ENCODE measurements at places on chromosomes 5 and 9. TPM values are rescaled to one million over a fixed set of nuclear protein-coding genes. Genes with fewer than 3 reads are reported as not detected.
A peak's percentile ranks its signal among the peaks of the same experiment; 100 is the strongest.

DNA sequence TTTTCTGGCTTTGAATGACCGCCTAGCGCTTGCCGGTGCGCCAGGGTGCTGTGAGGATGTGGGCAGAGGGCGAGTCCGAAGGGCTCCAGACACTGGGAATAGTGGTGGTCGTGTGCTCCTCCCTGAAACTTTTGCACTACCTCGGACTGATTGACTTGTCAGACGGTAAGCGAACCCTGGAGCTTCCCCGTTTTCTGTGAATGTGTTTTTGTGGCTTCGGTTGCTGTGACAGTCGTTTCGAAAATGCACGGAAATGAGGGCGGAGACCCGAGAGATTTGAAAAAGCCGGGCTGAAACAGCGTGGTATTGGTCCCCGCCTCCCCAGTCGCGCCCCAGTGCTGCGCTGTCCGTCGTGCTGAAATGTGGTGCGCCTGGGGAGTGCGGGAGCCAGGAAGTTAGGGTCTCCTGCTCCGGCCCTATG, 102.5 kb upstream of the GABRP start:
- peak; percentile 76 for DNase-seq
- peaks cover 87% of the 10 kb centered on the region for H3K27me3 ChIP-seq
- H3K27ac ChIP-seq = no peak overlapping the region
- H3K4me1 ChIP-seq = peaks cover 4% of the 10 kb centered on the region
- H3K4me3 ChIP-seq = peak overlapping the region; percentile 75
- no peaks in the 10 kb centered on the region for H3K36me3 ChIP-seq

DNA sequence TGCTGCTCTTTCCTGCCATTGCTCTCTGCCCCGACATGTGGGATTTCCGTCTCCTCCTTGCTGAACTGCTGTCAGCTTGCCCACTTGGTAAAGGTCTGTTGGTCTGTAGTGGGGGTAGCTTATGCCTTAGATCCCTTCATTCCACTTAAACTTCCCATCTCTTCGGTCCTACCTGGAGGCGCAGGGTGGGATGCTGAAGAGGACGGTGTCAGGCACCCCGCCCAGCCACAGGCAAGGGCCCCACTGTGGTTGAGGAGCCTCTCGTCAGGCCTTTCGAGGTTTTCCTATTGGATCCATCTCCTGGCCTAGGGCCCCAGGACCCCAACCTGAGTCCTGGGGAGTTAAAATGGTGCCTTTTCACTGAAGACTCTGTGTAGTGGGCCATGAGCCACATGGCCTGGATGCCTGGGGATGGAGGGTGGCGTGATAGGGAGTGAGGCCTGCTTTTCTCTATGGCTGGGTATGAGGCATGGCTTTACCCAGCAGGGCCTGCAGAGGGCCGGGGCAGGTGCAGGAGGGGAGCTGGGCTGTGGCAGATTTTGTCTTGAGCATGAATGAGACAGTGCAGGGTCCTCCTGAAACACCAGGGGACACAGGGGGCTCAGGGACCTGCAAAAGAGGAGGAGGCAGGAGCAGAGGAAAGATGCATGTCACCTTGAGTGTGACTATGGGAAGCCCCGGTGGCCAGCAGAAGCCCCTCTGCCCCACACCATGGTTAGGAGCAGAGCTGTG, 25.8 kb upstream of the RNF130 start:
- peaks cover 10% of the 10 kb centered on the region for H3K27me3 ChIP-seq
- DNase-seq = no peak
- H3K4me3 ChIP-seq = no peak overlapping the region
- H3K27ac ChIP-seq = no peak overlapping the region
- peaks cover 3% of the 10 kb centered on the region for H3K4me1 ChIP-seq
- no peaks in the 10 kb centered on the region for H3K36me3 ChIP-seq

- no peaks in the 10 kb centered on the region for H3K36me3 ChIP-seq
- no peak overlapping the region for H3K27ac ChIP-seq
- peaks cover 9% of the 10 kb centered on the region for H3K4me1 ChIP-seq
- no peak for DNase-seq
- no peaks in the 10 kb centered on the region for H3K27me3 ChIP-seq
- H3K4me3 ChIP-seq = no peak overlapping the region
These were observed 220.8 kb downstream of the SNX18 start for GRCh38 chr5:54738118-54738972.

GRCh38 chr5:81657386-81657785, 93.5 kb downstream of the SSBP2 start:
- no peak overlapping the region for H3K4me3 ChIP-seq
- no peaks in the 10 kb centered on the region for H3K27me3 ChIP-seq
- no peak for DNase-seq
- H3K27ac ChIP-seq = no peak overlapping the region
- H3K36me3 ChIP-seq = peaks cover 25% of the 10 kb centered on the region
- peaks cover 4% of the 10 kb centered on the region for H3K4me1 ChIP-seq

- H3K4me3 ChIP-seq = no peak overlapping the region
- no peak for DNase-seq
- H3K4me1 ChIP-seq = no peaks in the 10 kb centered on the region
- H3K27me3 ChIP-seq = peaks cover 3% of the 10 kb centered on the region
- H3K36me3 ChIP-seq = no peaks in the 10 kb centered on the region
These were observed 134.7 kb downstream of the DPYSL3 start for GRCh38 chr5:147375151-147375550.

GRCh38 chr5:31270396-31270795, 76.9 kb downstream of the CDH6 start:
- no peaks in the 10 kb centered on the region for H3K27me3 ChIP-seq
- no peak overlapping the region for H3K4me3 ChIP-seq

DNA sequence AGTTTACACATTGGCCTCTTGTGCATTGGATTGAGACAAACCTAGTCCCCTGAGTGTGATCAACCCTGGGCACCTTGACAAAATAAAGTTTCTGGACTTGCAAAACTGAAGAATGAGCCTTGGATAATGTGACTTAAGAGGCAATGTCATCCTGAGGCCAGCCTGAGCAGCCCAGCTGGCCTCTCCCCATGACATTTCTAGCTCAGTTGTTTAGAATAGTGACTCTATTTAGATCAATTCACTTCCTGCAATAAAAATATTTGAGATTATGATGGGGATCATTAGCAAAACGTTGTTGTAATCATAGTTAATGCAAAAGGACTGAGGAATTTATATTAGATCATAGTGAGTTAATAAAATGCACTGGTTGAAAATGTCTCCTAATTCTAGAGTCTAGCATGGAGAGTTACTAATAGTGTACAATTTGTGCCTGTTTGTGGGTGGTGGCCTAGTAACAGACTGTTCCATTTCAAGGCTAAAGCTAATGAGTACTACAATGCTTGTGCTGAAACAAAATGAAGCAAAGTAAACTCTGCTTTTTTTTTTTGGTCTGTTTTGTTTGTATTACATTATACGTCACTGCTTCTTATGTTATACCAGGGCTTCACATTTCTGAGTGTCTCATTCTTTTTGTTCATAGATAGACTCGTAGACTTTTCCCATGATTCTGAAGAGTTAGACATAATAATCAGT, 10.9 kb upstream of the RHOBTB3 start:
- peaks cover 20% of the 10 kb centered on the region for H3K4me1 ChIP-seq
- no peaks in the 10 kb centered on the region for H3K27me3 ChIP-seq
- no peak overlapping the region for H3K4me3 ChIP-seq

- DNase-seq = no peak
- no peaks in the 10 kb centered on the region for H3K36me3 ChIP-seq
- H3K4me1 ChIP-seq = peaks cover 5% of the 10 kb centered on the region
- peaks cover 7% of the 10 kb centered on the region for H3K27me3 ChIP-seq
- H3K4me3 ChIP-seq = no peak overlapping the region
These were observed 292.1 kb downstream of the GADD45G start for GRCh38 chr9:89896806-89897340.

DNA sequence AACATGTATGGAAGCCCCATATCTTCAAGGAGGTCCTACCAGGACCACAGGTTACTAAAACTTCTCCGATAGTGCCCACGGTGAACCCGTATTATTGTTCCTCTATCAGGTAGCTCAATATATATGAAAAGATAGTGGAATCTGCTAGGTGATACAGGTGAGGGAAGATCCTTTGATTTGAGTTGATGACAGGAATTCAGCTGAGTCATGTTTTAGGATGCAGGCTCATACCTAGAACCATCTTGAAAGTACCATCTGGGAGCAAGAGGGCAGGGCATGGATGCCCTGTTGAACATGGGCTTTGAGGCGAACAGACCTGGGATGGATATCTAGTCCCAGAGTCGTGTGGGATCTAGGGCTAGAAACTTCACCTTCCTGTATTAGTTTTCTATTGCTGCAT, 31.8 kb downstream of the UBLCP1 start:
- DNase-seq = no peak
- H3K4me3 ChIP-seq = no peak overlapping the region
- H3K4me1 ChIP-seq = no peaks in the 10 kb centered on the region
- H3K36me3 ChIP-seq = no peaks in the 10 kb centered on the region
- H3K27me3 ChIP-seq = no peaks in the 10 kb centered on the region
- H3K27ac ChIP-seq = no peak overlapping the region

DNA sequence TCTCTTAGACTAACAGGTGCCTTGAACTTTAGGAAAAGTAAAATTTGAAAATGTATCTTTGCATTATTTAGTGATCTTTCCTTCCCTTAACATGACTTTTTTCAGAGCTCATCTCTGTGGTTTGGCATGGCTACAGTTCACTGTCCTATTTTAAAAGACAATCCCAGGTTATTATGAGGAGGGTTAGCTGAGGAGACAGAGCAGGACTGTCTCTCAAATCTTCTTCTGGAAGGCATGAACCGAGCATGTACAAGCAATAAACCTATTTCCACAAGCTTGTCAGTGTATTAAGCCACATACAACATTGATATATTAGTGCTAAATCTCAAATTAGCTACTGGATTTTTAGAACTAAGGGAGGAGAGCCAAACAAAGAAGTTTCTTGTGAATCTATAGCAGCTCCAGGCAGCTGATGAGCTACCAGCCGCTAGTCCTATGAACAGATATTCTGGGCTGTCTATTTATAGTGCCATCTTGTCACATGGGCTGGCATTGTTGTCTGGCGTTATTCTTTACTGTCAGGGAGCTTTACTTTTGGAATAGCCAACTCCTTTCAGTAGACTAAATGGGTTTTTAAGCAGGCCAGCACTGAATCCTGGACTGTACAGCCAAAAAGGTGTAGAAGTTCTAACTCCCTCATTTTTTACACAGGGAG, 171.2 kb upstream of the ACTBL2 start:
- no peaks in the 10 kb centered on the region for H3K36me3 ChIP-seq
- H3K27me3 ChIP-seq = no peaks in the 10 kb centered on the region
- H3K4me3 ChIP-seq = no peak overlapping the region
- H3K4me1 ChIP-seq = no peaks in the 10 kb centered on the region
- no peak for DNase-seq

- peak overlapping the region; percentile 86 for H3K27ac ChIP-seq
- DNase-seq = no peak
- H3K36me3 ChIP-seq = peaks cover 9% of the 10 kb centered on the region
These were observed 508 bp downstream of the MOCS2 start for GRCh38 chr5:53109056-53109442.

DNA sequence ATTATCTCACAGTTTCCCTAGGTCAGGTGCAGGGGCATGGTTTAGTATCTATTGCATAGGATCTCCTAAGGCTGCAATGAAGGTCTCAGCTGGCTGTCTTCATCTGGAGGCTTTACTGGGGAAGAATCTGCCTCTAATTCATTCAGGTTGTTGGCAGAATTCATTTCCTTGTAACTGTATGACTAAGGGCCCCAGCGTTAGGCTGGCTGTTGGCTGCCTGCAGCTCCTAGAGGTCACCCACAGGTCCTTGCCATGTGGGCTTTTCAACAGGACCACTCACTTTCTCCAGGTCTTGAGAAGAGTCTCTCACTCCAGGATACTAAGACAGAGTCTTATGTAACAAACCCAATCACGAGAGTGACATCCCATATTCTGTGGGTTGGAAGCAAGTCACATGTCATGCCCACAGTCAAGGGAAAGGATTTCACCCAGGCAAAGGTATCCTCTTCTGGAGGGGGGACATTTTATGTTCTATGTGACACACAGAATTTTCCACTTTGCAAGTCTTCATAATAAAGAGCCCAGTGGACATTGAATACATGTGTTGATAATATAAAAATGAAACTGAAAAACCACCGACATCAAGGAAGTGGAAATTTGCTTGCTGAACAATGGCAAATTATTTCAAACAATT, 38.2 kb downstream of the HMHB1 start:
- no peaks in the 10 kb centered on the region for H3K27me3 ChIP-seq
- H3K27ac ChIP-seq = no peak overlapping the region
- DNase-seq = no peak
- no peak overlapping the region for H3K4me3 ChIP-seq

DNA sequence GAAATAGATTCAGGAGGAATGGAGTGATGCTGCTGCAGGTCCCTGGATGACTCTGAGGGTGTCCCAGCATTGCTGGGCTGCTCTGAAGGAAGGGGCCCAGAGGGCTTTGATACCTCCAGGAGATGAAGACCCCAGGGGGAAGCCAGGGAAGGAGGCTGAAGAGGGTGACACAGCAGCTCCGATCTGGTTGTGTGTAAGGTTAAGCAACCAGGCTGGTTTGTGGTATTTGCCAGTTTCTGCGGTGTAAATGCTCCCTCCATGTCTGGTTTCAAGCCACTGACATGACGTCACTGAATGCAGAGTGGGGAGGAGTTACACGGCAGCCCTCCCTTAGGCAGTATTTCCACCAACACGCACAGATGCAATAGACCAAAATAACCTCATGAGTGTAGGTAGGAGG, 40.0 kb upstream of the ORM1 start:
- peaks cover 33% of the 10 kb centered on the region for H3K4me1 ChIP-seq
- H3K27me3 ChIP-seq = no peaks in the 10 kb centered on the region

DNA sequence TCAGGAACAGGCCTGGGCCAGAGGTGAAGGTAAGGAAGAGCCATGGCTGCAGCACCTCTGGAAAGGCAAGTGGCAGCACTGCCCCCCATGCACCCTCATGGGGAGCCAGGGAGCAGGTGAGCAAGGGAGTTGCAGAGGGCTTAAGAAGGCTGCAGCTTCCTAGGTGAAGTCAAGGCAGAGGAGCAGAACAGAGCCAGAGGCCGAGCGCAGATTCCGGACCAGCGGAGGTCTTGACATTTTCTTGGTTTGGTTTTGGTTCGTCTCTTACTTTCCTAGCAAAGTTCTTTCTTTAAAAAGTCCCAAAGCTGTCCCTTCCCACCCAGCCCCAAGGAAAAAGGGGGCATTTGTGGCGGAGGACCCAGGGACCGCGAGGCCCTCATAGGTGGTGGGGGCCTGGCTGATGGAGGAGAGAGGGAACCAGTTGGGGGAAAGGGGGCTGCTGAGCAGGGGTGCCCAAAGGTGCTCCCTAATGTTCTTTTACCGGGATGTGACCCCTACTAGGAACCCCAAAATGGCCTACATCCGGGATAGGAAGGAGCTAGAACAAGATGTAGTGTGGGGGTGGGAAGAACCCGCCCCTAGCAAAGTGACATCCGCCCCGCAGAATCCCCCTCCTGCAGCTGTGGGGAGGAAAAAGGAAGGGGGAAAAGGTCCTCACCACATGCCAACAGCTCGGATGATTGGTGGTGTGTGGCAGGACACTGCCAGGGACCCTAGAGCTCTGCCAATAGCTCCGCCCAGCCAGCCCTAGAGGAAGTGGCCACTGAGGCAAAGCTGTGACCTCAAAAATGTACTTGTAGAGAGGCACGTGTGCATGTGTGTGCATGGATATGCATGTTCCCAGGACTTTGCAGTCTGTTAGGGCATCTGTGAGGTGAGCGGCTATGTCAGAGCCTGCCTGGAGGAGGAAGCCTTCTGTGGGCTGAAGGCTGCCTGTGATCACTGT, 914 bp upstream of the CD72 start:
- DNase-seq = no peak
- no peaks in the 10 kb centered on the region for H3K36me3 ChIP-seq
- H3K4me1 ChIP-seq = no peaks in the 10 kb centered on the region
- H3K27me3 ChIP-seq = peaks cover 57% of the 10 kb centered on the region
- H3K4me3 ChIP-seq = no peak overlapping the region
- no peak overlapping the region for H3K27ac ChIP-seq

The SMIM33 gene
- not detected for total RNA-seq

The PDE4D gene
- total RNA-seq = 37.4 TPM

The AP3B1 gene
- 48.4 TPM for total RNA-seq

The ARHGEF39 gene
- total RNA-seq = 14.2 TPM

The TIMD4 gene
- total RNA-seq = not detected

The OTP gene
- total RNA-seq = 0.31 TPM

The PCDHGC3 gene
- total RNA-seq = 11.0 TPM

Measured in type B pancreatic cell (in vitro differentiated cells).